Stimulated activated CD8-positive, alpha-beta memory T cell treated with anti-CD3 and anti-CD28 coated beads, Interleukin-7, amount 100 ng/mL, for 1 hour (primary cell): ENCODE measurements at places on chromosomes 4 and X.

GRCh38 chrX:100747090-100747489 lies 15.2 kb upstream of the SYTL4 start:
- no peak for DNase-seq

DNA sequence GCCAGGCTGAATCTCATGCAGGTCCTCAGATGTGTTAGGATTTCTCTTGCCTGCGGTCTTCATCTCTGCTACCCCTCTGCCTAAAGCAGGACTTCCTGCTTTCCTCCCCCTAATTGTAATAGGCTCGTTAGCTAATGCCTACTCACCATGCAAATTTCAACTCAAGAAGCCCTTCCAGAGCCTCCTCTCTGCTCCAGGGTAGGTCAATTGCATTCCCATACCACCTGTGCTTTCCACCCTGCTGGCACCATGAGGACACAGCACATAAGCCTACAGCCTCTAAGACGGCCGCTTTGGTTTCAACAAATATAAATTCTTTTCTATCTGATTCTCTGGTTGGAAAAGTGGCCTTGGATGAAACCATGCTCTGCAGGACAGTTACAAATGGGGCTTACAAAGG lies 93.9 kb downstream of the QDPR start:
- DNase-seq: no peak

DNA sequence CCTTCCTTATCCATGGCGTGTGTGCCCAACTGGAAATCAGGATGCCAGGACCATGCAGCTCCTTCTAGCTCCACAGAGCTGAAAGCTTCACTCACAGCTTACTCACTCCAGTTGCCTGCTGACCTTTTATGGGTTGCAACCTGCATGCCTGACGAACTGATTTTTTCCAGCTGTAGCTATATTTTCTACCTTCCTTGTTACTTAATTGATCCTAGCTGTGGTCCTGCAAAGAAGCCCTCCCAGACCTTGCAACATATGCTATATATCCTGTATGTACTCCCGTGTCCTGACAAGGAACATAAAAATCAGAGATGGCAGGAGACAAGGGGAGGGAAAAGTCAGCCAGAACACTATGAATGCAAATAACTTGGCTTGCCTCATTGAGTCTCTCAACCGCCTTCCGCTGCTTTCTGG lies 135.3 kb upstream of the LDB2 start:
- DNase-seq: no peak

DNA sequence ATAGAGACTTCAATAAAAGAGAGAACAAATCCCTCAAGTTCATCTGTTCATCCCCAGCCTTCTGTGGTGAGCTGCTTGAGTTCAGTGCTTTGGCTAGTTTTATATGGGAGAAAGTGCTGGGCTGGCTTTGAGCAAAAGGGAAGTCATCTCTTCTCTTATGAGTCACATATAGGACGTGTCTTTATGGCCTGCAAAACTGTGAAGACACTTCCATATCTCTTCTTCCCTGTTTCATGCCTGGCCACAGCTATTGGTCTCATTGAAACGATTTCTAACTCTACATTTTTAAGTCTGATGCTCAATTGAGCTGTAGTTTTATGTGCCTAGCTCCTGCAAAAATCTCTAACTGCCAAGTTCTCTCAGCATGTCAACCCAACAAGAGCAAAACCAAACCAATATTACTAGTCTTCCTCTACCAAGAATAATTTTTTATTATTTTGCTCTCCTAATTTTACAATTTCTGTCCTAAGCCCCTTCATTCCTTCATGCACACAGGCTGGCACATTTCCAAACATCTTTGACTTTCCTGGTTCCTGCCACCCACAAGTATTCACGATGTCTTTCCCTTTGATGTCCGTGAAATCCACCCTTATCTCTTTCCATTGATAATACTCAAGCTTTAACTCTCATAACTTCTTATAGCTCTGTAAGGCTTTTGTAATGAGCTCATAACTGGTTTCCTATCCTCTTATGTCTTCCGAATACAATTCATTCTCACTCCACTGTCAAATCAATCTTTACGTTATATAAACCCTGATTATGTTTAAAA lies 165.3 kb downstream of the BTC start:
- no peak for DNase-seq

- no peak for DNase-seq
Measured at GRCh38 chr4:124938836-124939235, 226.3 kb upstream of the ANKRD50 start.

DNA sequence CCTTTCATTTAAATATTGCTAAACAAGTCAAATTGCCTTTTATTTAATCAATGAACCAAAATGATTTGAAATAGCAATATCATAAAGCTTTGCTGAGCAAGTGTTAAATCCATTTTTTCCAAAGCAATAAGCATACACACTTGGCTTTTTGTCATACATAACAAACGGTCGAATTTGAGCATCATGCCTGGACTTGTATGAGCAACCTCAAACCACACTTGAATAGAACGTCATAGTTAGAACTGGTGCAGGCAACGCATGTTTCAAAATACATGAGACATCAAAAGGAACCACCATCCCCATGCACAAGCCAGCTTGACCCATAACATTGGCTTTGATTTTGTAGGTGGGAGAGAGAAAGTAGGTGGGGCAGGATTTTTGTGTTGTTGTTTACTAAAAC lies 812.3 kb upstream of the FRG1 start:
- no peak for DNase-seq

DNA sequence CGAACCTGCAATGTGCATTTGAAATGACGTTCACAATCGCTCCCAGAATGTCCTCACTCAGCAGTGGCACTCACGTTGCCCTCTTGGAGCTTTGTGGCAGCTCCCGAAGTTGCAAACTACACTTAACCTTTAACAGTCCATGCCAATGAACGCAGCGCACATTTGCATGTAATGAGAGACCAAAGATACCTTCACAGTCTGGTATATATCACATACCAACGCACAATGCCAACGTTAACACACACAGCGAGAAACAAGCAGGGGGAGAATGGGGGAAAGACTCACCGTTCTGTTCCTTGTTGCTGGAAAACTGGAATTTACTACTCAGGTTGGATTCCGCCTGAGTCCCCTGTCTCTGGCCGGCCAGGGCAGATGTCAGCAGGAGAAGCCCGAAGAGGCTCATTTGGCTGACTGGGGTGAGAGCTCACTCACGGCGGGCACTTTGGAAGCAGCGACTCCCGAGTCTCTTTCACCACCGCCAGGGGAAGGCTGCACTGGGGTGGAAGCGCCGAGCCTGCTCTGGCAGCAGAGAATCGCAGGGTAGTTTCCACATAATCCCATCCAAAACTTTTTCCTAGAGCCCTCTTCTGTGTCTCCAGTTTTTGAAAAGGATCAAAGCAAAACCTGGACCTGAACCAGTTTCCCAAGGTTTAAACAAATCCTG lies 966 bp downstream of the PDGFC start:
- no peak for DNase-seq

- no peak for DNase-seq
Measured at GRCh38 chr4:36285784-36286480, 4.5 kb downstream of the DTHD1 start.

GRCh38 chr4:177596991-177597390 lies 154.8 kb upstream of the AGA start:
- no peak for DNase-seq

DNA sequence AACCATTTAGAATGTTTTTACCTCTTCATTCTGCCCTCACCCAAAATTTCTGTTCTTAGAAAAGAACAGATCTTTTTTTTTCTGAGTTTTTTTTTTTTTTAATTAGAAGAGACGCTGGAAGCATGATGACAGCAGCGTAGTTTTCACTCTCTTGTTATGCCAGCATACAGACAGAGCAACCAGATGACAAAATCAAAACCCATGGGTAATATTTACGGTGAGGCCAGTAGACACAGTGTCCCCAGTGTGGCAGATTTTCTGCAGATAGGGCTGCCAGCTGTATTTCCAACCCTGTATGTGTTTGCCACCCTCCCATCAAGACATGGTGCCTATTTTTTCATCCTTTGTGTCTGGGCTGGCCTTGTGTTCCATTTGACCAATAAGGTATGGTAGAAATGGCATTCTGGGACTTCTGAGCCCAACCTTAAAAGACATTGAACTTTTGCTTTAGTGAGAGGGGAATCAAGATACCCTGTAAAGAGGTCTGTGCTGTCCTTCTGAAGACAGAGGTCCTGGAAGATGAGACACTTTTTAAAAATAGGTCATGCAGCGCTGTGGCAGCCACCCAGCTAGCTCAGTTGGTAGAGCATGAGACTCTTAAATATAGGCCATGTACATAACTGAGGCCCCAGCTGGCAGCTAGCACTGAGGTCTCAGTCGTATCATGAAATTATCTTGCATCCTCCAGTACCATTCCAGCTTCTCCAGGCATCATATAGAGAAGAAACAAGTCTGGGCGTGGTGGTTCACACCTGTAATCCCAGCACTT lies 6.7 kb upstream of the ZNF41 start:
- no peak for DNase-seq

DNA sequence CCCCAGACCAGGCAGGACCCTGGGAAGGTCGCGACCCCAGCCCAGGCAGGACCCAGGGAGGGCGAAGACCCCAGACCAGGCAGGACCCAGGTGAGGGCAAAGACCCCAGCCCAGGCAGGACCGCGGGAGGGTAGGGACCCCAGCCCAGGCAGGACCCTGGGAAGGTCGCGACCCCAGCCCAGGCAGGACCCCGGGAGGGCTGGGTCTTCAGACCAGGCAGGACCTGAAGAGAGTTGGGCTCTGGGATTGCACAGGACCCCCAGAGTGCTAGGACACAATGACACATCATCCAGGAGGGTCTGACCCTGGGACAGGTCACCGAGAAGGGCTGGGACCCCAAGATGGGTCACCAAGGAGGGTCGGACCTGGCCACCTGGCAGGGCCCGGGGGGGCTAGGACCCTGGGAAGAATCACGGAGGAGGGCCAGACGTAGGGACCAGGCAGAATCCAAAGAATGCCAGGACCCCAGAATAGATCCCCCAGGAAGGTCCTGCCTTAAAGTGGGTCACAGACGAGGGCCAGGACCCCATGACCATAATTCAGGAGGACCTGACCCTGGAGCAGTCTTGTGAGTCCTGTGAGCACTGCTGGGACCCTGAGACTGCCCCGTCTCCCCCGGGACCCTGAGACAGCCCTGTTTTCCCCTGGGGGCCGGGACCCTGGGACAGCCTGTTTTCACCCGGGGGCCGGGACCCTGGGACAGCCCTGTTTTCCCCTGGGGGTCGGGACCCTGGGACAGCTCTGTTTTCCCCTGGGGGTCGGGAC lies 1.4 kb downstream of the PCGF3 start:
- no peak for DNase-seq

GRCh38 chrX:24014388-24015018 lies 12.5 kb downstream of the KLHL15 start:
- no peak for DNase-seq

GRCh38 chr4:40193578-40193977 lies 3.3 kb upstream of the RHOH start:
- no peak for DNase-seq

GRCh38 chr4:144666539-144667175 lies 20.7 kb downstream of the HHIP start:
- no peak for DNase-seq

DNA sequence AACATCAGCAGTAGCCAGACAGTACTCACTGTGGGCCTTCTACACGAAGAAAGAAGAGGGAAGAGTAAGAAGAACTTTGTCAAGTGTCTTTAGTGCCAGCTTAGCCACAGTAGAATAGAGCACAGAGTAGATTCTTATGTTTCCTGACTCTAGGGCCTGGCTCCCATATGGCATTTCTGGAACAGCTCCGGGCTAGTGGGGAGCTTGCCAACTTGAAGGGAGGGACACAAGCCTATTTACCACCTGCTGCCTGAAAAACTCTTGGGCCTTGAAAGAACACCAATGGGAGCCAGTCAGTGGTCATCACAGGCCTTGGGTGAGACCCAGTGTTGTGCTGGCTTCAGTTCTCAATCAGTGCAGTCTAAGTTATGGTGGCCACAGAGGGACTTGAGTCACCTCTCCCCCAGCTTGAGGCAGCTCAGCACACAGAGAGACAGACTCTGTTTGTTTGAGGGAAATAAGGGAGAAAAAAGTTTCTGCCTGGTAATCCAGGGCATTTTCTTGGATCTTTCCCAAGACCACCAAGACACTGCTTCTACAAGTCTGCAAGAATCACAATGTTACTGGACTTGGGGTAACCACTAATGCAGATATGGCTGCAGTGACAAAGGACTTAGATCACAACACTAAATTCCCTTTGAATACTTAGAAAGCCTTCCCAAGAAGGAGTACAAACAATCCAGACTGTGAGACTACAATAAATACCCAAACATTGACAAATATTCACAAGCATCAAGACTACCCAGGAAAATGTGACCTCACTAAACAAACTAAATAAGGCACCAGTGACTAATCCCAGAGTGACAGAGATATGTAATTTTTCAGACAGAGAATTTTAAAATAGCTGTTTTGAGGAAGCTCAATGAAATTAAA lies 261.0 kb upstream of the NDST3 start:
- no peak for DNase-seq

- DNase-seq: no peak
Measured at GRCh38 chrX:38664285-38664684, 102.9 kb downstream of the TSPAN7 start.

DNA sequence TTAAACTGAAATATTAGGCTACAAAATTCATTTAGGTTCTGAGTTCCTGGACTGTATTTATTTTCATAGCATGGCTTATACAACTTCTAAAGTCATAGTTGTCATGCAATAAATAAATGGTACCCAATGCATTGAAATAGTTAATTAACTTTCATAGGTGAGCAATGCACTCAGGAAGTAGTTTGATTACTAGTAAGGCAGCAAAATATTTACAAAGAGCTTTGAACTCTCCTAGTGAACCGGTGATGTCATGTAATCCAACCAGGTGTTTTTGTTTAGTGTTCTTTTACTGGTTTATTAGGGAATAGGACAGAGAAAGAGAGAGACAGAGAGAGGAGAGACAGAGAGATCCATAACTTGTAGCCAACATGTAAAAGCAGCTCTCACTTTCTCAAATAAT lies 228.6 kb upstream of the CTSO start:
- no peak for DNase-seq

DNA sequence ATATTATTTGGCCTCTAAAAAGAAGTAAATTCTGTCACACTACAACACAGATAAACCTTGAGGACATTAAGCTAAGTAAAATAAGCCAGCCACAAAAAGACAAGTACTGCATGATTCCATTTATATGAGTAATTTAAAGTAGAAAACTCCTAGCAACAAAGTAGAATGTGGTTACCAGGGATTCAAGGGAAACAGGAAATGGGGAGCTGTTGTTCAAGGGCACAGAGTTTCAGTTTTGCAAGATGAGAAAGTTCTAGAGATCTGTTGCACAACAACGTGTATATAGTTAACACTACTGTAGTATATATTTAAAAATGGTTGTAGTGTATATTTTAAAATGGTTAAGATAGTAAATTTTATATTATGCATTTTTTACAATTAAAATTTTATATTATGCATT lies 25.4 kb downstream of the SEC31A start:
- no peak for DNase-seq

GRCh38 chr4:121711263-121712000 lies 14.7 kb upstream of the ANXA5 start:
- no peak for DNase-seq

DNA sequence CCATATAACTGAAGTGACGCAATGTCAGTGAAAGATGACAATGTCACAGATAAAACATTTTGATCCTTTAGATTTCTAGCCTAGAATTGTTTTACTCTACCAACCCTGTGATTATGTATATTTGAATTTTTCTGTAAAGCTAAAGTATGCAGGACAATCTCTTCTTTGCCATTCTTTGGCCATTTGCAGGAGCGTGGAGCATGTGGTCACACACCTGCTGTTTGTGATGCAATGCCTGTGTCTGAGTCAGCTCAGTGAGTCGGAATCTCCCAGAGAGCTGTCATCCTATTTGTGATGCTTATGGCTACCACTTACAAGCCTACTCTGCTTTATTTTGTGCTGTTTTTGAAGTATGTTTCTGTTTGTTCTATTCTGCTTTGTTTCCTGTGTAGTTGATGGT lies 214.5 kb downstream of the NAF1 start:
- DNase-seq: no peak

- no peak for DNase-seq
Measured at GRCh38 chr4:156686120-156686519, 285.5 kb downstream of the PDGFC start.
